Stimulated activated CD4-positive, alpha-beta T cell treated with anti-CD3 and anti-CD28 coated beads, Interleukin-12 subunit alpha, Interleukin-12 subunit beta, amount 100 ng/mL, for 24 hours (primary cell): ENCODE measurements at places on chromosomes 7 and 10.

DNA sequence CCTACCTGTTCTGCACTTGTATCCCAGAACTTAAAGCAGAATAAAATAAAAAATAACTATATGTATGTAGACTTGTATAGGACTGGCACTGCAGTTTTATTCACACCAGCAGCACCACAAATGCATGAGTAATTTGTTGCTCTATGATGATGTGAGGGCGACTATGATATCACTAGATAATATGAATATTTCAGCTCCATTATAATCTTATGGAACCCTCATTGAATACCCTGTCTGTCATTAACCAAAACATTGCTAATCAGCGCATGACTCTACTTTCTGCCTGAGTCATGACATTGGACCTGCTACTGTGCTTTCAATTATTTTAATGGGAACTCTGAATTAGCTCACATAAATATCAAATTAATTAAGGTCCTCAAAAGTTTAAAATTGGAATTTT, 129.4 kb upstream of the RHOBTB1 start:
- DNase-seq, result no peak

GRCh38 chr10:70057306-70057705, 4.7 kb downstream of the MACROH2A2 start:
- no peak for DNase-seq

GRCh38 chr10:45160271-45160670, 155.1 kb downstream of the OR13A1 start:
- DNase-seq, result no peak

GRCh38 chr7:111823826-111824225, 261.5 kb upstream of the IMMP2L start:
- no peak for DNase-seq

GRCh38 chr10:43166207-43166879, 28.1 kb downstream of the CSGALNACT2 start:
- DNase-seq, result no peak

- no peak for DNase-seq
These were observed 12.8 kb downstream of the LRRN3 start for GRCh38 chr7:111103678-111104274.

DNA sequence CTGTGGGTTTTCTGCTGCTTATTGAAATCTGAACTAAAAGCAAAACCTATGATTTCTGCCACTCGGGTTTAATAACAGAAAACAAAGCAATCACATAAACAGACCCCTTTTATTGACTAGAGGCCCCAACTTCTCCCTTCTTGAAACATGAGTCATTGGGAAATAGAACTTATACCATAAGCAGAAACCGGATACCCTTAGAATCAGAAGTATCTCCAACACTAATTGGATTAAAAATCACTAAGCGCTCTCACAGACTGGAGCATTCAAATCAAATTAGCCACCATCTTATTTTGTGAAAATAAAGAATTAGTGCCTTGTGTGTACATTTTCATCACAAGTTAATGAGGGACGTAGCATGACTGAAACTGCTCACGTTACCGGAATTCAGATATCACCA, 206.9 kb downstream of the WDR11 start:
- DNase-seq, result no peak

GRCh38 chr10:11451640-11452260, 159.7 kb downstream of the USP6NL start:
- DNase-seq, result no peak

DNA sequence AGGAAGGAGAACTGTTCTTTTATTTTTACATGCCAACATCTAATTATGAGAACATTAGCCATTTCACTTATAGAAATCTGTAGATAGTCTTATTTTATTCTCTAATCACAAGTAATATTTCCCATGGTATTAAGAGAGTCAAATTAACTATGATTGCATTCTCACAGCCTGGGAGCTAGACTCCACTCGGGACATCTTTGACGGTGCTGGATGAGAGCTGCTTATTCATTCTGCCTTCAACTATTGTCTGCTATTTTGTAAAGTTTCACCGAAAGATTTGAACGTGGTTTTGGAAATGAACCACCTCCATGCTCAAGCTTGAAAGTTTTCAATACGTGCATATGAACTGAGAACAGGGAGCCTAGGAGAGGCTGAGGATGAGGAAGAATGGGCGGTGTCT, 264.3 kb upstream of the KLF6 start:
- DNase-seq, result no peak

- DNase-seq, result no peak
These were observed 1.4 kb upstream of the SLC25A28 start for GRCh38 chr10:99621454-99622251.

DNA sequence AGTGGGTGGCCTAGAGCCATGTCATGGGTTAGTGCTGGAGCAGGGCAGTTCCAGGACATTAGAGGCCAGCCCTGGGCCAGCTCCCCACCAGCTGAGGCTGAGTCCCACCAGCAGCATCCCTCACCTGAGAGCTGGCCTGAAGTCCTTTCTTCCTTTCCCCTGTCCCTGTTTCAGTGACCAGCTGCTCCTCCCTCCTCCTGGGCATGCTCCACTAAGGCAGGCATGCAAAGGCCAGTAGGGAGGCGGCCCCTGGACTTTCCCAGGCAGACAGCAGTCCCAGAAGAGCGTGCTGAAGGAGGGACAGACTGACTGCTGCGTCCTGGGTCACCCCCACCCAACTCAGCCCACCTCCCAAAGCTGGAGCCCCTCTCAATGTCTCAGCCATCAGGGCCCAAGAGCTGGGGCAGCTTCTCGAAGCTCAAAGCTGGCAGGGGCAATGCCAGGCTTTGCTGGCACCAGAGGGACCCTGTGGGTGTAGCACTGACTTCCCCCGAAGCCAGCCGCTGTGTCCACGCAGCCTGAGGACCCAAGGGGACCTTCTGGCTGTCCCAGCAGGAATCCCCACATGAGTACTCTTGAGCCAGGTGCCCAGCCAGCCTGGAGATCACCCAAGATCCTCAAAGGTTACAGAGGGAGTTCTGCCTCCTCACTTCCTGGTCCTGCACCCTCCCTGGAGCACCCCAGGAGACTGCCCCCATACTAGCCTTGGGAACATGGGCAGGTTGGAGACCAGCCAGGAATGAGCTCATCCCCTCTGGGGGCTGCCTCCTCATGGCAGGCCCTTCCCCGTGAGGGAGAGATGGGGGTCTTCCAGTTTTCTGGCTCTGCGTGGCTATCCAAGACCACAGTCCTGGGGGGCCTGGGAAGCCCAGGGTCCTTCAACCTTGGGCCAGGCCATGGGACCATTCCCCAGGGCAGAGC, 35.2 kb upstream of the RET start:
- DNase-seq, result no peak

GRCh38 chr10:55410415-55410885, 609.4 kb upstream of the PCDH15 start:
- DNase-seq, result no peak

DNA sequence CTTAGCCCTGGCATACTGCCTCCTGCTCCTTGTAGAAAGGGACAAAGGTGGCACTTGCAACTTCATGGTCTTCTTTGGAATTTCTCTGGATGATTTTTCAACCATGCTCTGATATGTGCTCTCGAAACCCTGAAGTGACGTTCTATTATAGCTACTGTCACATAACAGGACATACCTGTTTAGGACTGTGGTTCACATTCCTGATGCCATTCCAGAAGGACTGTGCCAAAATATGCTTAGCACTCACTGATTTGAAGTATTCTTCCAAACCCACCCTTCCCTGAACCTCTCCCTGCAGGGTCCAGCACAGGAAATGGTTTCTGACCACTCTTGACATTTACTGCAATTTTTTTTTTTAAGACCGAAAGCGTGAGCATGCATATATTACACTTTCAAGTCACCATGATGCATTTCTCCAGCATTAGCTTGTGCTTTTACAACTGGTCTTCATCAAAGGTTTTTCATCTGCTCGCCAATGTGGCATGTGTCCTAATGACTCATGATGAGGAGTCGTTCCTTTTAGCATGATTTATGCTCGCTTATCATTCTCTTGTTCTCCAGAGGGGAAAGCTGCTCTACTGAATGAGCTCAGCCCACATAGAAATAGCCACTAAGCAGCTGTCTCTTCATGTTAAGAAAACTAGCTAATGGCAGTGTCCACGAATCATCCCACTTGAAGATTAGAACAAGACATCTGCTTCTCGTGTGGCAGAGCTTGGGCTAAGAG, 135.2 kb downstream of the ADAM12 start:
- no peak for DNase-seq

DNA sequence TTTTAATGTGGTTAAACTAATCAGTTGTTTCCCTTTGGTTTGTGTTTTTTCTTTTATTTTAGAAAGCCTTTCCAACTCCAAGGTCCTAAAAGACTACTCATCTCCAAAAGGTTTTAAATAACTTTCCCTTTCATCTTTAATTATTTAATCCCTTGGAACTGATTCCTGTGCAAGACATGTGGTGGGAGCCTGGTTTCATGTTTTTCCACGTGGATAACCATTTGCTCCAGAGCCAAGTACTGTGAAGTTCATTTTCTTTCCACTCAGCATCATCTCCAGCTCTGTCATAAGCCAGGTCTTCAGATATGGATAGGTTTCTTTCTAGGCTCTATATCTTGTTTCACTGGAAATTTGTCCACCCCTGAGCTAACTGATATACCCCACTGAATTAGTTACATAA, 16.7 kb downstream of the PPP1R3C start:
- DNase-seq, result no peak
